ENCODE measurements at places on chromosomes 7 and 10.

GRCh38 chr10:19832699-19833098 lies 16.5 kb downstream of the PLXDC2 start:
- no peak for DNase-seq

DNA sequence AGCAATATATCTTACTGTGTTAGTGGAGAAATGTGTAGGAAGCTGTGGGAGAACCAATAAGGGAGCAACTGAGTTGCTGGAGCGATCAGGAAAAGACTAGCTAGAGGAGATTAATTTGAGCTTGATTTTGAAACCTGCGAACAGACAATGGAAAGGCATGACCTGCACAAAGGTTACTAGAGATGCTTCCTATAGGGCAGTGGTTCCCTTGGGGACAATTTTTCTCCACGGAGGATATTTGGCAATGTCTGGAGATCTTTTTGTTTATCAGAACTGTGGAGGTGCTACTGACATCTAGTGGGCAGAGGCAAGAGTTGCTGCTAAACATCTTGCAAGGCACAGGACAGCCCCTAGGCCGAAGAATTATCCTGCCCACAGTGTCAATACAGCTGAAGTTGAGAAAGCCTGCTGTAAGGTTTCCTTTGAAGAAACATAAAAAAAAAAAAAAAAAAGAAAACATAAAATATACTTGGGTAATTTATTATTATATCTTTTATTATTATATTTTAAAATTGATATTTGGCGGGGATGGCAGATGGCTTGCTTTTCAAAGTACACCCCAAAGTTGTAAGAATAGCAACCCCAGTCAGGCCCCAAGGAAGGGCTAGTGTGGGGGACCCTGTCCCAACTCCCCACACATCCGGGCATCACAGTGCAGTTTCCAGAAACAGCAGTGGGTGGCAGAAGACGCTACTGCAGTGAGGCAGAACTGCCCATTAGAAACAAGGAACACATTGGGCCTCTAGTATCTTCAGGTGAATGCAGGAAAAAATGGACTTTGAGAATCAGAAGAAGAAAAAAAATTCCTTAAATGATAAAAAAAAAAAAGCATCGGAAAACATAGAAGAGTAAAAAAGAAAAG lies 481.6 kb downstream of the SH2D4B start:
- peak; percentile 44 for DNase-seq

- DNase-seq = no peak
Measured at GRCh38 chr10:88288320-88289059, 294.6 kb downstream of the RNLS start.

DNA sequence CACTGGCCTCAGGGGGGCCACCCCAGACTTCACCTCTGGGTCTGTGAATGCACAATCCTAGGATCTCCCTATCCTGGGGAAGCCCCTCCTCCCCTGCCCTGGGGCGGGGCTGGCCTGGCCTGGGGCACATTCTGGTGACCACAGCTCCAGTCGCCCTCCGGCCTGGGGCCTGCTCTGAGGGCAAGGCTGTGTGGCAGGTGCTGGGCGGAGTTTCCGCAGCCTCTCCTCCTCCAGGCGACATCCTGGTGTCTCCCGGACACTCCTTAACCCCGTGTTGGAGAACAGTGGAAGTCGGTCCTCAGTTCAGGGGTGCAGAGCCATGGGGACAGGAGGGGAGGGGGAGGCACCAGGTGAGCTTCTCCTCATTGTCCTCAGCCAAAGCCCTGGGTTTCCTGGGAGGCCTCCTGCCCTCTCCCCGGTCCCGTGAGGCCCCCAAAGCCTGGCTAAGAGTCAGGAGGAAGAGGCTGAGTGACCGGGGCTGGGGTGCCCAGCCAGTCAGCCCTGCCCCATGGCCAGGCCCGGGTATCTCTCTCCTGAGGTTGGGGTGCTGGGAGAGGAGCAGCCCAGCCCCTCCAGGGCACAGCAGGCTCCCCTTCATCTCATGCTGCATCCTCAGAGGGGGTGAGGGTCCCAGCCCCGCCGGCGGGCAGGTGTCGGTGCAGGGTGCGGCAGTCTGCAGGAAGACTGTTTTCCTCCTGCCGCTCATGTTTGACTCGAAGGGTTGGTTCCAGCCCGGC lies 22.6 kb downstream of the UNCX start:
- no peak for DNase-seq

DNA sequence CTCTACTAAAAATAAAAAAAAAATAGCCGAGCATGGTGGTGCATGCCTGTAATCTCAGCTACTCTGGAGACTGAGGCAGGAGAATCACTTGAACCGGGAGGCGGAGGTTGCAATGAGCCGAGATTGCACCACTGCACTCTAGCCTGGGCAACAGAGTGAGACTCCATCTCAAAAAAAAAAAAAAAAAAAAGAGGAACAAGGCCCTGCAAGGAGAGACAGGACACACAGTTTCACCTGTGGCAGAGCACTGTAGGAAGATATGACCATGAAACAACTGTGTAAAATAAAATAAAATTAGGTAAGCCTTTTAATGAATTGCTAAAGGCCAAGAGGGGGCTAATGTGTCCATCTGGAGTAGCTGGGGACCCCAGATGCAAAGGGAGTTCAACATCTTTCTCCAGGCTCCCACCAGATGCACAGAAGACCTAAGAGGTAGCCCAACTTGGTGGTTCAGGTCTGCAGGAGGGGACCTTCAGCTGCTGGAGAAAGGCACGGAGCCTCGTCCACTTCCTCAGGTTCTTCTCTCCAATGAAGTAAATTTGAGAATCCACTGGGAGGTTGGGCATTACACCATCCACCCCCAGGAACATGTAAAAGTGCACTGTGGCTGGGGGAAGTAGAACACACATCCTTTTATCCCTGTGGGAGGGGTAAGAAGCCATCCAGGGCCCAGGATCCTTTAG lies 12.7 kb downstream of the PPIF start:
- no peak for DNase-seq

DNA sequence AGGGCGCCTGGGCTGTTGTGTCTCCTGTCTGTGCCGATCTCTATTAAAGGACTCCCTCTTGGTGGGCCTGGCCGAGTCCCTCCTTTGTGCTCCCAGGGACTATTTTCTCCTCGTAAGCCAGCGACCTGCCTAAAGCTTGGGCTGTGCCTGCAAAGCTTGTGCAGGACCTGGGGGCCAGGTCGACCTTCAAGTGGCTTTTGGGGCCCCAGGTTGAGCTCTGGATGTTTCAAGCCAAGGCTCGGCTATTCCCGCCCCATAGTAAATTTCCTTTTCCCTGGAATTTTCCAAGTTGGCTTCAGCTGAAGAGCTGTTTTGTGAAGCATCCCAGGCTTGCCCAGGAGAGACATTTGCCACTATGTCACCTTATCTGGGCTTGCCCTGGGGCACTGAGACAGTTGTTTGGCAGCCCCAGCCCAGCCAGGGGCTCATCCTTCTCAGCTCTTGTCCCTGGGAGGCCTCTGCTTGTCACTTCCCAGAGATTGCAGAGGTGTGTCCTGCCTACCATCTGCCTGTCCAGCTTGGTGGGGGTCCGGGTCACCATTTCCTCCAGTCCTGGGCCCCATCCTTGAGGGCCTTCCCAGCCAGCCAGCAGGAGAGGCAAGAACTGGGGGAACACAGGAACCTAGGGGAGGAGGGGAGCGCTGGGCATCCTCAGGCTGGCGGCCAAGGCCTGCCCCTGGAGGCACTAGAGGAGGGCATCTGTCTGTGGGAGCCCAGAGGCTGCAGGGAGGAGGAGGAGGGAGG lies 20.2 kb downstream of the ZMIZ2 start:
- DNase-seq = no peak

DNA sequence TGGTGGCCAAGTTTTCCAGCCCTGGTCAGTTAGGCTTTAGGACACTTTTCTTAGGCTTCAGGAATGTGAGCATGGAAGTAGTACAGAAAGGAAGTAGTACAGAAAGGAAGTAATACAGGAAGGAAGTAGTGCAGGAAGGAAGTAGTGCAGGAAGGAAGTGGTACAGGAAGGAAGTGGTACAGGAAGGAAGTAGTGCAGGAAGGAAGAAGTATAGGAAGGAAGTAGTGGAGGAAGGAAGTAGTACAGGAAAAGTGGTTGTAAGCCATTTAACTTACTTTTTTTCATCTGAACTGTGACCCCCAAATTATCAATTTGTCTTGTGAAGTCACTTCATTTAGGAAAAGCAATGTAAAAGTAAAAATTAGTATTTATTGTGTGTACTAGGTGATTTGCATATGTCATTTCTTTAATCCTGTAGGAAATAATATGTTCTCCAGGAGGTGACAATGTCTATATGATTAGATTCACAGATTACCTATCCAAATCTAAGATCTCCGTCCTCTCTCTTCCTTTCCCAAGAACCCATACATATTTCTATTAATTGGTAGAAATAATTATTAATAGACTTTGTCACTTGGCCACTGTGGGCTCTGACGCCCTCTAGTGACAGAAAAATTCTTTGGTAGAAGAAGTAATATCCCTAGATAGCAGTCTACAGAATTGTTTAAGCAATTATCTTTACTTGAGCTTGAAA lies 3.9 kb upstream of the FAS start:
- DNase-seq = peak; percentile 35

DNA sequence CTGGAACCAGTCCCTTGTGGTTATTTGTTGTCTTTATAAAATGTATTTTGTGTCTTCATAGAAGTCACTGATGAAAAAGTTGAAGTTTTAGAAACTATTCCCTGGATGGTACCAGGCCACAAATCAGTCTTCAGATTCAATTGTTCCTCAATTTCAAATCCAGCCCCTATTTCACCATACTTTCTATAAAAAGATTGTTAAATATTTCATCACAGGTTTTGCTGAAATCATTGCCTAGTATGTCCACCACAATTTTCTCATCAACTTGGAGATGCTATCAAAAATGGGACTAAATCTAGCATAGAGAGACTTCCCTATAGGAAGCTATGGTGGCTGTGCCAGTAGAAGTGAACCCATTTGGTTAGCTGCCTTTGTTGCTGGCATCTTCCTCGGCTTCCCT lies 118.5 kb downstream of the RAB18 start:
- peak; percentile 10 for DNase-seq

GRCh38 chr10:120578890-120579289 lies 121.9 kb downstream of the PLPP4 start:
- DNase-seq = no peak

- DNase-seq = no peak
Measured at GRCh38 chr10:73553761-73554160, 37.4 kb downstream of the USP54 start.

DNA sequence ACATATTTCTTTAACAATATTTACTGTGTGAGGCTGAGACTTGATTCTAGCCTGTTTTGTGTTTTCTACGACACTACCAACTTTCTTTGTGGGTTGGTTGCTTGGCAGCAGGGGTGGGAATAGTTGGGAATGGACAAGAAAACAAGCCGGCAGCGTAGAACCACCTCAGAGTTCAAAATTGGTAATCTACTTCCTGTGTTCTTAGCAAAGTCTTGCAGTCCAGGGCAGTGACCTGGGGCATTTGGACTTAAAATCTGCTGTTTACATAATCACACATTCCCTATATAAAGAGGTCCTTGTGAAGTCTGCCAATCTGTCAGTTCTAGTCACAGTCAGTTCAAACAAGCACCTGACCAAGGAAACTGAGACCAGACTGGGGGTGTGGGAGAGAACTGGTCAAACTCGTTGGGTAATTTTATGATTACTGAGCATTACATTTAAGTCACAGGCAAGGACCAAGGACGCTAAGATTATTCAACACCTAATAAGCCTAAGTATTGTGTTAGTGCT lies 167.9 kb downstream of the CPEB3 start:
- no peak for DNase-seq

GRCh38 chr7:7595451-7595850 lies 28.8 kb downstream of the MIOS start:
- DNase-seq = peak; percentile 54

- DNase-seq = peak; percentile 78
Measured at GRCh38 chr10:99983280-99983988, 26.3 kb downstream of the DNMBP start.

- no peak for DNase-seq
Measured at GRCh38 chr7:70237831-70238575, 639.7 kb downstream of the AUTS2 start.

- DNase-seq = no peak
Measured at GRCh38 chr7:150311711-150312110, 11.4 kb upstream of the LRRC61 start.

- no peak for DNase-seq
Measured at GRCh38 chr7:110809832-110810231, 281.1 kb upstream of the LRRN3 start.

DNA sequence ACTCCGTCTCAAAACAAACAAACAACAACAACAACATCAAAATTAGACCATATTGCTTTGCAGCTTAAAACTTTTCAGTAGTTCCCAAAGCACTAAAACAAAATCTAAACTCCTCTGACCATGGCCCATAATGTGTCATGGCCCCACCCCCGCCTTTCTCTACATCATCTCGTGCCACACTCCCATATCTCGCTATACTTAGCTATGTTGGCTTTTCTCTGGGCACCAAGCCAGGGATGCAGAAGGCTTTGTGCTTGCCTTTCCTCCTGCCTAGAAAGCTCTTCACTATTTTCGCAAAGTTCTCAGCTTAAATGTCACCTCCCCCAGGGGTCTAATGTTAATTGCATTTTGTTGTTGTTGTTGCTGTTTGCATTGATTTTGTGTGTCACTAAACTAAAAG lies 15.1 kb upstream of the SLC16A12 start:
- DNase-seq = no peak
